Vagina (tissue), 2 donors: ENCODE measurements at places on chromosomes 4 and X.

DNA sequence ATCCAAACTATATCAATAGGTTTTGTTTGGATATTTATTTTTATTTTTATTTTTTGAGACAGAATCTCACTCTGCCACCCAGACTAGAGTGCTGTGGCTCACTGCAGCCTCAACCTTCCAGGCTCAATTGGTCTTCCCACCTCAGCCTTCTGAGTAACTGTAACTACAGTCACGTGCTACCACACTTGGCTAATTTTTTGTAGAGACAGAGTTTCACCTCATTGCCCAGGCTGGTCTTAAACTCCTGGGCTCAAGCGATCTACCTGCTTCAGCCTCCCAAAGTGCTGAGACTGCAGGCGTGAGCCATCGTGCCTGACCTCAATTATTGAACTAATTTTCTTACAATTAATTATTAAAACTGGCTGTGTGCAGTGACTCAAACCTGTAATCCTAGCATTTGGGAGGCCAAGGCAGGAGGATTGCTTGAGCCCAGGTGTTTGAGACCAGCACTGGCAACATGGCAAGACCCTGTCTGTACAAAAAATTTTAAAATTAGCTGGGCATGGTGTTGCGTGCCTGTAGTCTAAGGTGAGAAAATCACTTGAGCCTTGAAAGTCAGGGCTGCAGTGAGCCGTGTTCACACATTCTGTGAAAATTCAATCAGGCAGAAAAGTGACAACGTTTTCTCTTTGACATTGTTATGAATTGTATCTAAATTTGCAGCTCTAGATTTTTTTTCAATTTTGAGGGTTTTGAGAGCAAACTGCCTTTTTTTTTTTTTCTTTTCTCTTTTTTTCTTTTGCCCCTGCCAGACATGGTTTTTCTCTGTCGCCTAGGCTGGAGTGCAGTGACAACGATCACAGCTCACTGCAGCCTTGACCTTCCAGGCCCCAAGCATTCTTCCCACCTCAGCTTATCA lies 66.0 kb downstream of the UBE2K start:
- DNase-seq = no peak

DNA sequence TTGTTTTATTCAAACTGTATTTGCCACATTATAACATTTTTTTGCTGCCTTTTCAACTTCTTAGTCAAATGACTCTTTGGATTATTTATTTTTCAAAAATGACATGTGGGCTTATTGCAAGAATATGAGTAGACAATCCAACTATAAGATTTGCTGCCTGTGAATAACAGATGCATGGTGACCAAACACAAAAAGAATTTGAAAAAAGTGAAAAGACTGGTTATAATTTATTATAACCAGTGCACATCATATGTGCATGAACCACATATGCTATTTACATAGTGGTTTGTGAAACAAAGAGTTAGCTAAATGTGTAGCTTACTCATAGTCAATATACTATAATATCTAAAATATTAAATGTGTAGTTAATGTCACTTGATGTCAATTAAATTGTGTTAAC lies 2086.8 kb downstream of the ARAP2 start:
- no peak for DNase-seq

- no peak for DNase-seq
Observed at GRCh38 chrX:136745215-136746173, 35.2 kb downstream of the ARHGEF6 start.

DNA sequence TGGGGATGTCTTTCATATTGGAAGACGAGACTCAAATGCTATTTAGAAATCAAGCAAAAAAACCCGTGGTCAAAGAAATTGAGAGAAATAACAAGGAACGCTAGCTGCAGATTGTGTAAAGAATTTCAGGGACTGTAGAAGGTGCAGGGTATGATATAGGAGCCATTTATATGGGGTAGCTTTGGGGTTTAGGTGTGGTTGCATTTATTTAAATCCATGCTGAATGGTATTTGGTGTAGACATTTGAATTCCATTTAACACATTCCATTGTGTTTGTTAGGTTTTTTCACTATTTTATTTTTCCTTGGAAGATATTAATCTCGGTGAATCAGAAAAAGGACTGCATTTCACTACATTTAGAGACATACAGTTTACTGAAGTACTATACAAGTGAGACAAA lies 341.0 kb upstream of the GALNTL6 start:
- DNase-seq = no peak

DNA sequence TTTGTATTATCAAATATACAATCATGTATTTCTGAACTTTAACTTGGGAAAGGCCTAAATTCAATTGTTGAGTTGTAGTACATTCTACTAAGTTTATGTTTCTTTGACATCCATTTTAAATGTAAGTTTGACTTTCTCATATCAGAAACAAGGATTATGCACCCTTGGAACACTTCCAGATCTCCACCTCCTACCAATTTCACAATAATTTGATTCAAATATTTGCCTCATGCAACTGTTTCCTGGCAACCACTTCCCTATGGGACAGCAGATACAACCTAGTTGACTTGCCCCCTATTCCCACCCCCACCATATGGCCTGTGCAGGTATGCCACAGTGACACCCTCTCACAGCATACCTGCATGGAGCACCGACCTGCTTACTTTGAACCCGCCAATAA lies 506.4 kb upstream of the PABPC4L start:
- DNase-seq = no peak
